ENCODE measurements at places on chromosomes 3 and 15. TPM values are rescaled to one million over a fixed set of nuclear protein-coding genes. Genes with fewer than 3 reads are reported as not detected.

- peak; percentile 42 for DNase-seq
Measured at GRCh38 chr3:45644063-45644790, 45.0 kb upstream of the SACM1L start.

DNA sequence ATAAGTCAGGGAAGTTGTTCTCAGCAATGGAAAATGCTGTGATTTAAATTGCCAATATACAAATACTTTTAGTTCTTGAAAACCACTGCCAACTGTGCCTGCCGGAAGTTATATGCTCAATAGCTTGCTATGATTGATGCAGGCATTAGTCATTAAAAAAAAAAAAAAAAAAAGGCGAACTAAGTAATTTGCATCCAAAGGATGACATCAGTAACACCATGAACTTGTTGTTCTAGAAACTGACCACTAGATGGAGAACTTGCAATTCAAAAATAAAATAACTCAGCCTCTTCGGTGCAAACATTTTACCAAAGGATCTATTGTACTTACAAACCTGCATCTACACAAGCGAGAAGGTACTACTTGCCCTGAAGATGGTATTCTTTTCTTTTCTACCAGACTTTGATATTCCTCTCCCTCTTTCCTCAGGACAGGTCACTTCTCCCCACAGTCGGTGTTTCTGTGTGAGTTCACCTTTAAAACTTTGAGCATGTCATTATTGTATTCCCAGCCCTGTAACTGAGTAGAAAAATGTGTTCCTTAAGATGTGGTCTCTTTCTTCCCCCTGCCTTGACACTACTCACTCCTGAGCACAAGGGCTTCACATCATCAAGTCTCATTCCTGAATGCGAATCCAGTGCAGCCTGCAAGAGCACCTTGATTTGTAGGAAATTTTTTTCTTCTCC lies 115.0 kb upstream of the VEPH1 start:
- DNase-seq, result peak; percentile 56

DNA sequence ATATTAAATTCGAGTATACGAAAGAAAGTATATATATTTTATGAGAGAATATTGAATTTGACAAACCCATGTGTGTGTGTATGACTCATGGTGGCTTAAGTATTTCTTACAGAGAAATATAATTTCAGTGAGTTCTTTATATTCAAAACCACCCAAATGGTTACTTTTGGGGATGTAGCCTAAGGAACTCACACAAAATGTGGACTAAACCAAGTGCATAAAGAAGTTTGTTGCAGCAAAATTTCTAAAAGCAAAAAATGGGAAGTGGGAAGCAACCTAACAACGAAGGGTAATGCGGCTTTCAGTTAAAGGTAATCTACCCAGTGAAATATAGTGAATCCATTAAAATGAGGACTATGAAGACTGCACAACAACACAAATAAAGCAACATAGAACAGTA lies 277.1 kb downstream of the EDEM1 start:
- DNase-seq, result no peak

- peak; percentile 32 for DNase-seq
Measured at GRCh38 chr15:49815950-49816349, 195.1 kb downstream of the DTWD1 start.

SNX22 gene
- total RNA-seq, result not detected

PSTPIP1 gene
- not detected for total RNA-seq
